Fibroblast of mammary gland (primary cell): ENCODE measurements at places on chromosomes 5 and 9.

DNA sequence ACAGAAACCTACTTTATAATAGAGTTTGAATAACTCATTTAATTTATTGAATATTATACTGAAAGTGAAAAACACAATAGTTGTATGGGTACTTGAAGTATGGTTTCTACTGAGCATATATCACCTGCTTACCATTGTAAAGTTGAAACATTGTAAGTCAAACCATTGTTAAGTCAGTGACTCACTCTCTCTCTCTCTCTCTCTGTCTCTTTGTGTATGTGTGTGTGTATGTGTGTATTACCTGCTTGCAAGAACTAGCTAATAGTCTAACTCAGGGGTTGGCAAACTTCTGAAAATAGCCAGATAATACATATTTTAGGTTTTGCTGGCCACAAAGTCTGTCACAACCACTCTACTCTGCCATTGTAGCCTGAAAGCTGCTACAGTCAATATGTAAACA lies 564.3 kb upstream of the ZNF608 start:
- DNase-seq: no peak

- DNase-seq: no peak
Observed at GRCh38 chr9:111603041-111603440, 3.6 kb upstream of the PTGR1 start.

DNA sequence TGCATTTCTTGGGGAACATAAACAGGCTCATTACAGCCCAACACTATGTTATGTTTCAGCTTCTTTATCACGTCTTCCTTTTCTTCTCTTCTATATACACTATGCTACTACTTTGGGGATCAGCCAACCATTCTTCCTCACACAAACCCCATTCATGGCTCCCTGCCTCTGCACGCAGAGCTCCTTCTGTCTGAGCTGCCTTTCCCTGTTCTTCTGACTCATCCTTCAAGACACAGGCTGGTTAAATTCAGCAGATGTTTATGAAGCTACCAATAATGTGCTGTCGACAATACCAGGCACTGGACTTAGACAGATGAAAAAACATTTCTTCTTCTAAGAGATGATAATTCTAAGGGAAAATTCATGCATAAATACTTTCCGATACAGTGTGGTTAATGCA lies 102.5 kb upstream of the TXNDC8 start:
- peak; percentile 94 for DNase-seq

- no peak for DNase-seq
Observed at GRCh38 chr9:72349911-72350310, 15.1 kb downstream of the ZFAND5 start.

- no peak for DNase-seq
Observed at GRCh38 chr9:136297766-136298735, 5.8 kb downstream of the CCDC187 start.

DNA sequence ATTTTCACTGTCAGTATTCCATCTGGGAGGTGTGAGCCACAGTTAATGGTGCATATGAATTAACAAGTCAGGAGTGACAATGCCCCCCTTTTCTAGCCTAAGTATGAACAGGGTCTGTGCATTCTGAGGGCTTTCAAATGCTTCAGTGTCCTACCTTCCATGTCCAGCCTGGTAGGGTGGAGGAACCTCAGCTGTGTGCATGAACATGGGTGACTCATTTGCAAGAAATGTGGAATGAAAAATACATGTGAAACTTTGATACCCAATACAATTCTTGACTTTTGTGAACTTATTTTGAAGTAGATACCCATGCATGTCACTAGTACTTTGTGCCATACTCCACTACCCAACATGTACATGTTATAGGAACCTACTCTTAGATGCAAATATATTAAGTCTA lies 375.8 kb downstream of the SEMA5A start:
- DNase-seq: peak; percentile 25

- DNase-seq: no peak
Observed at GRCh38 chr5:172659570-172659908, 18.5 kb downstream of the NEURL1B start.

DNA sequence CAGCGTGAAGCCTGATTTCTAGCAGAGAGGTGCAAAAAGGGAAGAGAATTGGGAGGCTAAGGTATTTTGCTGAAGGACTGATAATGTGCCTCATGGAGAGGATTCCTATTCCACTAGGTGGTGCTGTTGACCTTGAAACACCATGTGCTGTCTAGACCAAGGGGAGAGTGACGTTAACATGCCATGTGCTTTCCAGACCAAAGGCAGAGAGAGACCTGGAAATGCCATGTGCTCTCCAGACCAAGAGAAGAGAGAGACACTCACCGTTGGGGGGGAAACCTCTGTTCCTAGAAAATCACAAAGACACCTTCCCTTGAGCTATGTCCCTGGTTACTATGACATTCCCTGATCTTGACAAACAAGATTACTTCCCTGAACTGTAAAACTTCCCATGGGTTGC lies 286.0 kb upstream of the TUSC1 start:
- peak; percentile 86 for DNase-seq
